Dermis microvascular lymphatic vessel endothelial cell (primary cell): ENCODE measurements at places on chromosomes 16 and 17. TPM values are rescaled to one million over a fixed set of nuclear protein-coding genes. Genes with fewer than 3 reads are reported as not detected.
A peak's percentile ranks its signal among the peaks of the same experiment; 100 is the strongest.

Gene GPR139
- not detected in 2 replicates for total RNA-seq

Gene CDRT15
- total RNA-seq = not detected in 2 replicates

GRCh38 chr16:57388359-57389086 is 16.0 kb upstream of the CCL17 start:
- DNase-seq = peak; percentile 79

DNA sequence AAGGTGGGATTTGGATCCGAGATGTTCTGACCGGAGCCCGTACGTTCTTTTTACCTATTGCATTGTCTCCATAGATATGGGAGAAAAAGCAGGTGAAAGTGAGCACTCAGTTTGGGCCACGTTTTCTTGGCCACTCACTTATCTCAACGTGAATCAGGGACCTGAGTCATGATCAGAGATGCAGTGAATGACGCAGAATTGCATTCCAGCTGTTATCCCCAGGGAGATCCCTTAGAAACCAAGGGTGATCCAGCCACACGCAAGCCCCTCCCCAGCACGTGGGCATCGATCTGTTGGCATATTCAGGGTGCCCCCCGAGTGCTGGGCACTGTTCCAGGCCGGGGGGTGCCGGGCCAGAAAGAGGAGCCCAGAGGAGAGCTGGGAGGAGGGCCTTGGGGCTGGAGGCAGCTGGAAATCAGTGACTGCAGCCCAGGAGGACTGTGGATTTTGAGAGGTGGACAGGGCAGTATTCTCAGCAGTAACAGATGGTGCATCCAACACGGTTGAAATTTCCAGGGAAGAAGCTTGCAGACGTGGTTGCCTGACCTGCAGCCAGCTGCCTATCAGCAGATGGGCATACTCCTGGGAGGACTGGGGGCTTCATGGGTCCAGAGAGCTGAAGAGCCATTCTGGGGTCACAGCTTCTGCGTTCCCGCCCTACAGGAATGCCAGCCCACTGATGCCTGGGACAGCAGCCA is 87.2 kb upstream of the CACNG5 start:
- DNase-seq = no peak

- no peak for DNase-seq
These were observed 53.1 kb downstream of the DNAH17 start for GRCh38 chr17:78523934-78524655.
